ENCODE measurements at places on chromosomes 11 and 22.

- no peak for DNase-seq
Observed at GRCh38 chr11:67264877-67265632, 1.2 kb upstream of the GRK2 start.

GRCh38 chr11:73156686-73157085 is 14.6 kb upstream of the FCHSD2 start:
- DNase-seq, result no peak

GRCh38 chr11:102046841-102047240 is 396 bp upstream of the CFAP300 start:
- no peak for DNase-seq

- no peak for DNase-seq
Observed at GRCh38 chr11:24122291-24122690, 374.6 kb upstream of the LUZP2 start.

GRCh38 chr11:12691473-12691872 is 17.3 kb downstream of the TEAD1 start:
- no peak for DNase-seq

GRCh38 chr22:49893025-49893424 is 25.2 kb downstream of the ALG12 start:
- no peak for DNase-seq

DNA sequence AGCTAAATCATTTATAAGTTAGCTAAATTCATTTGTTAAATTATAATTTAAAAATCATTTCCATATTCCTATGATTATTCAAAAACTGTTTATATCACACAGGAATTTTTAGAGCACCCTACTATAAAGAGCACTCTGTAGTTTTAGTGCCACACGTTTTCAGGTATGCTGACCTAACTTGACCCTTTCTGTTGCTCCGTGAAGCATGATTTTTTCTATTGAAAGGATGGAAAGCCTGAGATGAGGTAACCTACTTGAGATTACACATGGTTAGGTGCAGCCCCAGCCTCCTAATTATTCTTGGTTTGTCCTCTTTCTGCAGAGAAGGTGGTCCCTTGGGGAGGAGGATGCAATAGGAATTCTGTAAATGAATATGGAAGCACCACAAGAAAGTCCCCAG is 72.6 kb downstream of the PPFIBP2 start:
- DNase-seq, result no peak

DNA sequence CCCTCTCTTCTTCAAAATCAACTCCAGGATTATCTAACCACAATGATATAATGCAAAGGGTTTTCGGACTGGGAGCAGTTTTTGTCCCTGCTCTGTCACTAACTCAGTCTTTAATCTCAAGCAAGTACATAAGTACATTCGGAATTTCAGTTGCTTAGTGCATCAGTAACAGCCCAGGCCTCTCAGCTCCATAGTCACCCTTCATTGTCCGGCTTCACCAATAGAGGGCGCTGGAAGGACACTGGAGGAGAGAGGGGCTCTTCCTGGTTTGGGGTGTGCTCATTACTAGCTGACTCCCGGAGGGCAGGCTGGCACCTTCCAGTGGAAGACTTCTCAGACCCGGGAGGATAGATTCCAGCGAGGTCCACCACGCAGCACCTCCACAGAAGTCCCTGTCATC is 90.4 kb upstream of the PDGFD start:
- no peak for DNase-seq

- no peak for DNase-seq
Observed at GRCh38 chr11:541433-541885, 4.1 kb downstream of the LRRC56 start.

- peak; percentile 61 for DNase-seq
Observed at GRCh38 chr22:50274311-50274710, 4.1 kb upstream of the MAPK11 start.

GRCh38 chr22:29022101-29022817 is 39.4 kb downstream of the C22orf31 start:
- DNase-seq, result no peak

- no peak for DNase-seq
Observed at GRCh38 chr11:78147807-78148206, 8.4 kb upstream of the ALG8 start.

- DNase-seq, result no peak
Observed at GRCh38 chr22:48396785-48397530, 1430.7 kb downstream of the BRD1 start.

GRCh38 chr11:29272019-29272654 is 744.7 kb downstream of the KCNA4 start:
- no peak for DNase-seq

GRCh38 chr22:41048791-41049717 is 43.3 kb upstream of the EP300 start:
- no peak for DNase-seq

DNA sequence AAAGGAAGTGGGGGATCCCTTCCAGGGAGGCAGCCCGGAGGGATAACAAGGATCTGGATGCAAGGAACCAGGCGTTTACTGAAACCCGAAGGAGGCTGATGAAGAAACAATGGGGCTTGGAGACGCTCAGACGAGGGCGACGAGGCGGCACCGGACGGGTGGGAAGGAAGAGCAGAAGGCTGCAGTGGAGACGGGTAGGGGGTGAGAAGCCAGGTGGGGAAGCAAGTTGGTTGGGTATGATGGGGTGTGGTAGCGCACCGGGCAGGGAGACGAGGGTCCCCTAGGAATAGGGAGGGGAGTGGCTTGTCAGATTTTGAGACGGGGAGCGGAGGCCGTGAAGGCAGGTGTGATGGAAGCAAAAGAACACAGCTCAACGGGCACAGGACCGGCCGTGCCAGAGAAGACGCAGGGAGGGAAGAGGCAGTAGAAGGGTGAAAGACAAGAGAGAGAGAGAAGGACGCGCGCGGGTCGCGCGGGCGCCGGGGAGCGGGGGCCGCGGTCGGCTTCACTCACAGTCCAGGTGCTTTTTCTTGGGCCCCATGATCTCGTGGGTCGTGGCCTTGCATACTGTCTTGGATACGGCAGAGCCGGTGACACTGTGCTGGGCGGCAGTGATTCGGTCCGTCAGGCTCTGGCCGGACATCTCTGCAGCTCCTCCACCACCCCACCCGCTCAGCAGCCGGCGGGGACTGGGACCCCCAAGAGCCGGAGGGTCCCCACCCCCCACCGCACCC is 579 bp downstream of the PICALM start:
- DNase-seq, result peak; percentile 49

DNA sequence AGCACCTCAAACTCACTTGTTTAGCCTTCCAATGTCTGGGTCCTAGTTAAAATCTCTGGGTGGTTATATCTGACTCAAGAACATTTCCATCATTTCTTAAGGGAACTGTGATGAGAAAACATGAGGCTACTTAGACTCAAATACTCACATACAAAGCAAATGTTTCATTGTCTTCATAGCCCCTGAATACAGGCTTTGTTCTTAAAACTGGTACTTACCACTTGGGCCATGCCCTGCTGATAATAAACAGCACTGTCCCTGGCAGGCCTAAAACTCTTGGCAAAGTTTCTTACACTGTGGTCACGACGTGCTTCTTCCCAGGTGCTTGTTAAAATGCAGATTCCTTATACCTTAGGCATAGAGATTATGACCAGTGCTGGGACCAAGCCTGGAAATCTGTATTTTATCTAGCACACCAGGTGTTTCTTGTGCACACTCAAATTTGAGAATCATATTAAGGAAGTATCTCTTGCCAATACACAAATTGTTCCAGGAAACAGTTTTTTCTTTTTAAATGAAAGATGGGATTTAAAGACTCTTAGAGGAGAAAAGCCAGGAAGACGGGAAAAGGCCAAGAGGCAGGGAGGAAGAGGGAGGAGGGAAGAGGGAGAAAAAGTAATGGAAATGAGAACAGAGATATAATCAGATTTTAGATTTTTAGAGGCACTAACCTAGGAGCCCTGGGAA is 287.9 kb upstream of the MPPED2 start:
- no peak for DNase-seq

DNA sequence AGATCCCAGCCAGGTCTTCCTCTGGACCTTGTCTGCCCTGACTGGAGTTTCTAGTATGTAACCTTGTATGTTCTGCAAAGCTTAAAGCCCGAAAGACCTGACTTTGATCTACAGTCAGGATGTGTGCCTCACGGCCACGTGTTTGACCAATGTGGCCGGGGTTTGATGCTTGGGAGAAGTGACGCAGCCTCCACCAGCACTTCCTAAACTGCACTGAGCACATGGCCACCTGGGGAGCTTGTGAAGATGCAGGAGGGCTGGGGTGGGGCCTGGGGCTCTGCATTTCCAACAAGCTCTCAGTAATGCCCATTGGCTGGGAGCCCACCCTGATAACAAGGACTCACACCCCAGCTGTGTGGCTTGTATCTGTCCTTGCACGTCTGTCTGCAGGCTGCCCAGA is 53.2 kb downstream of the NAT10 start:
- no peak for DNase-seq

DNA sequence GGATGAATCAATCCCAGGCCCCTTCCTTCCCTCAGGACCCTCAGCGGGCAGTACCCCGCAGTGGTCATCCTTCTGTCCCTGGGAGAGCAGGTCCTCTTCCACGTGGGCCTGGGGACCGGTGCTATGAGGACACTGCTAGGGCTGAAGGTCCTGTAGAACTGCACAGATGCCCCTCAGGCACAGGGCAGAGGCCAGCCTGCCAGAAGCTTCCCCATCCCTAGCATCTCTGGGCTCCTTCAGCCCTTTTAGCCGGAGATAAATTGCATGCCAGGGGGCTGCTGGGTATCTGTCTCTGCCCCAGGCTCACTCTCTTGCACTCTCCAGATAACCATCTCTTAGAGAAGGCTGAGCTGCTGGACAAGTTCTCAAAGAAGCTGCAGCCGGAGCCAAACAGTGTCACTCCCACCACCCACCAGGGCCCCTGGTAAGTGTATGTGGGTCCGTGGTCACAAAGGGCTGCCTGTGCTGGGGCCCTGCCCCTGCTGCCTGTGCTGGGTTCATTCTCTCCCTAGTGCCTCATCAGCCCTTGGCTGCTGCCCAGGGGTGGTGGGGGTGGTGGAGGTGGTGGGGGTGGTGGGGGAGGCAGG is 2.3 kb downstream of the ATG16L2 start:
- no peak for DNase-seq

GRCh38 chr11:120108785-120109168 is 29.1 kb downstream of the TRIM29 start:
- DNase-seq, result no peak

GRCh38 chr11:61254403-61255025 is 13.5 kb downstream of the PGA5 start:
- peak; percentile 57 for DNase-seq

GRCh38 chr11:1736447-1736992 is 13.9 kb downstream of the IFITM10 start:
- no peak for DNase-seq

DNA sequence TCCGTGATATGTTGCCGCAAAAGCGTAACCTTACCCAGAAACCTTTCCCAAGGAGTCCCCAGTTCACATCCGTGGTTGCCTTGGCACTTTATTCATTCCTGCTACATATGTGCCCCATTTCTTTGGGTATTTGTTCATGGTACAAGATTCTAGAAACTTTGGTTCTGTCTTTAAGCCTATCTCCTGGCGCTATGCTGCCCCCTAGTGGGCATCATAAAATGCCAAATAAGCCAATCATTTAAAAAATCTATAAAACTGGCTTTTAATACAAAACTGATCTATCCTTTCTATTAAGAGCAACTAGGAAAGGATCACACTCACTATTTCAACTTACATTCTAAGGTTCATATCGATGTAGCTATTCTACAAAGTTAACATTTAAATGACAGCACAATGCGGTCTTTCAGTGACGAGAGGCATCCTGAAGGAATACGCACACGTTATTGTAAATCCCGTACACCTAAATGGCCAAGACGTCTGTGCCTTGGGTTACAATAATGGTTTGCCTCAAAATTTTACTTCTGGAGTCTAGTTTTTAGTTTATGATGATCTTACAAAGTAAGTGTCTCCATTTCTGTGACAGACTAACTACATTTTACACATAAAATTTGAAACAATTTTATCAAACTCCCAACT is 16.2 kb downstream of the PIWIL3 start:
- peak; percentile 34 for DNase-seq

- DNase-seq, result no peak
Observed at GRCh38 chr11:123219066-123219690, 24.1 kb upstream of the CLMP start.

GRCh38 chr11:88152381-88152780 is 22.9 kb downstream of the RAB38 start:
- no peak for DNase-seq

- DNase-seq, result no peak
Observed at GRCh38 chr22:28424427-28425080, 255.1 kb downstream of the TTC28 start.

- DNase-seq, result no peak
Observed at GRCh38 chr22:24989135-24989534, 36.6 kb downstream of the KIAA1671 start.

DNA sequence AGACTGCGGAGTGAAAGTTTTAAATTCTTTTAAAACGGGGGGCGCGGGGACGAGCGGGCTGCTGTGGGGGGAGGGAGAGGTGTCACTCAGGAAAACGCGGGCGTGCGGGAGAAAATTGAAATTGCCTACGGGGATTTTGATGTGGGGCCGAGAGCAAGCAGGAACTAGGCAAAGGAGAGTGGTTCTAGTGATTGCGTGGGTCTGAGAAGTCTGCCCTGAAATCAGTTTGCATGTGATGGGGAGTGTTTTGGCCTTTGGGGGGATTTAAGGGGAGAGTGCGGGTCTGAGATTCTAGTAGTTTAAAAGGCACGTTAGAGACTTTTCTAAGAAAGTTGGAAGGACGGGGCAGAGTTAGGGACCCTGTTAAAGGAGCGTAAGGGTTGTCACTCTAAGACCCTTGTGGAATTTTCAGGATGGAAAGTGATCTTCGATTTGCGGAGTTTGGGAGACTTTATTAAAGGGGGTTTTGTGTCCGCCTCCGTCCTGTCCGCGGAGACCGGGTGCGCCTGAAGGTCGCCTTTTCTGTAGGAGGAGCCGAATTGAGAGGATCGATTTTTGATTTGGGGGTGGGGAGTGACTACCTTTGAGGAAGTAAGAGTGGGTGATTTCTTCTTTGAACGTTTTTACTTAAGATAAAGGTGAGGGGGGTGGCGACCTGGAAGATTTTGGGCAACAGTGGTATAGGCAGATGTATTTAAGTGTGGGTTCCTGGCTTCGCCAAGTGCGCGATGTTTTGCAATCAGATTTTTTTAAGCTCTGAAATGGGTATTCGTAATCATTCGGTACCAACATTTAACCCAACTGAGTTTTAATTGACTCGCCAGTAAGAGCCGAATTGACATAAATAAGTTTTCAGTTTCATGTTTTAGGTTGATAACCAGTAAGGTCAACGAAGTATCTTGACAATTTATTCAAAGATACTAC is 1.1 kb downstream of the EED start:
- peak; percentile 52 for DNase-seq

- DNase-seq, result no peak
Observed at GRCh38 chr22:29079218-29079901, 6.5 kb downstream of the KREMEN1 start.

DNA sequence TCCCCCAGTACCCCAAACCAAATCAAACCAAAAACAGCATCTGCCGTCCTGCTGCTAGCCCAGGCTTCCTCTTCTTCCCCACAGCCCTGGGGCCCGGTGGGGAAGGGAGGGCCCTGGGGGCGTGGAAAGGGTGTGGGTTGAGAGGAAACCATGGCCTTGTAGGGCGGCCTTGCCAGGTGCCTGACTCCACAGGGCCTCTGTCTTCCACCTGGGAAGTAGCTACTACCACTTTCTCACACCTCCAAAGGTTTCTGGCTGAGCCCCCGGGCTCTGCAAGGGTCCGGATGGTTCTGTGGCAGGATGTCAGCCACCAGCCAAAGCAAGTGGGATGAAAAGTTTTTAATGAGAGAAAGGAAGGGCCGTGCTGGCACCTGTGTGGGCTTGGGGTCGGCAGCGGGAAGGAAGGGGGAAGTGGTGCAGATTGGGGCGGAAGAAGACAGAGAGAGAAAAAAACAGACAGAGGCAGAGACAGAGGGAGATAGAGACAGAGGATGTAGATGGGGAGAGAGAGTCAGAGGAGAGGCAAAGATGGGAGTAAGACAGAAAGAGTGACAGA is 10.5 kb downstream of the TPST2 start:
- DNase-seq, result peak; percentile 51

Data from CD4-positive, alpha-beta T cell treated with Interleukin-4 for 1 hour (primary cell).